Bone marrow (tissue), 2 donors: ENCODE measurements at places on chromosomes 11 and 22.

DNA sequence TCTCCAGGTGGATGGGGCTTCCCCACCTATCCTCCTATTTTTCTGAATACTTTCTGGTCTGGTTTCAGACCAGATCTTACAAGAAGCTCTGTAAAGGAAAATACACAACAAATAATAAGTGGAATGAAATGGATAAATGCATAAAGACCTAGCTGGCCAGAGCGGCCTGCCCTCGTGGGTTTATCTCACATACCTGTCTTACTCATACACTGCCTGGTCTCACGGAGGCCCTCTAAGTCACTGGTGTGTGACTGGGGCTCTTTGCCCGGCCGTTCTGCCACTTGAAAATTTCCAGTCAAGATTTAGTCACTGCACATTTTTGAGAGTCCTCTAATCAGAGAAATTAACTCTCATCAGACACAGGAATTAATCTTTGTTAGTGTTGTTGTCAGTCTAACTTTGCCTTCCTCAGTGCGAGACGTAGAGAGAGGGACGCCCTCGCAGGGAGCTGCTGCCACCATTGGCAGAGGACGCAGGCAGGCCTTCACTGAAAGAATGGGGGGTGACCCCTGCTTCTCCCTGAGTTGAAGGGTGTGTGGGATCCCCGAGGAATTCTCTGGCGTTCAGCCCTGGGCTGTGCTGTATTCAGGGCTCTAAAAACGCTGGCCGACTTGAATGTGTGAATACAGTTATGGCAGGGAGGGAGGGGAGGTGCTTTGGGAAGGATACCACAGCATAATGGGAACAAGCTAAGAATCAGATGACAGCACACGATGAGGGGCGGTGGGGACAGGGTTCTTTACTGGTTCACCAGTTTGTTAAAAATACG, 46.3 kb upstream of the CADM1 start:
- no peak for DNase-seq

DNA sequence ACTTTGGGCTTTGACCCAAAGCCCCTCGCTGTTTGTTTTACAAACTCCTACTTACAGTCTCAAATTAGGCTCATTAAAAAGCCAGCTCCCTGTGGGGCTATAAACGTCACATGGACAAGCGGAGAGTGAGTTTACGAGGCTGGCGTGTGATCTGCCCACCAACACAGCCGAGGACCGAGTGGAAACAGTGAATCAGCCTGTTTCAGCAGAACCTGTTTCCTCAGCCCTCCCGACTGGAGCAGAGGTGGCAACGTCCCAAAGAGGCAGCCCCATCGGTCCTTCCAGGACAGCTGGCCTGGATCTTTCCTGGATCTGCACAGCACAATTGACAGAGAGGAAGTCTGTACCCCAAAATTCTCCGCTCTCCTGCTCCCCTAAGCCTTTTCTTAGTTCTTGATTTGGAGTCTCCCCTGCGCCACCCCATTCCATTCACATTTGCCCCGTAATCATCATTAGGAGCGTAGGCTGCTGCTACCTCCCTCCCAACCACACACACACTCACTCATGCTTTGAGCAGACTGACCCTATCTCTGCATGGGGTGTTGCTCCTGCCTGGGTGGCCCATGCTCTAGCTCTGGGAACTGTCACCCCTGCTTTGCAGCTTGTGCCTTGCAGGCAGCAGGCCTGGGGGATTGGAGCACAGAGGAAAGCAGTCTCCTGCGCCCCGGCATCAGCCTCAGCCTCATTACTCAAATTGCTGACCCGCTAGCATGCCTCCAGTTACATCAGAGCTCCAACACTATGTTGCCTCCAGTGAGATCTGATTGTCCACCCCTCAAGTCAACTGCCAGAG, 117.8 kb downstream of the NAT10 start:
- DNase-seq, result no peak

- no peak for DNase-seq
These were observed 71.4 kb upstream of the PITPNB start for GRCh38 chr22:27990451-27990840.

- no peak for DNase-seq
These were observed 57.5 kb upstream of the PLET1 start for GRCh38 chr11:112318184-112318591.

GRCh38 chr11:125347261-125347585, 148.8 kb downstream of the FEZ1 start:
- no peak for DNase-seq
